ENCODE measurements at places on chromosomes 1 and 21.

DNA sequence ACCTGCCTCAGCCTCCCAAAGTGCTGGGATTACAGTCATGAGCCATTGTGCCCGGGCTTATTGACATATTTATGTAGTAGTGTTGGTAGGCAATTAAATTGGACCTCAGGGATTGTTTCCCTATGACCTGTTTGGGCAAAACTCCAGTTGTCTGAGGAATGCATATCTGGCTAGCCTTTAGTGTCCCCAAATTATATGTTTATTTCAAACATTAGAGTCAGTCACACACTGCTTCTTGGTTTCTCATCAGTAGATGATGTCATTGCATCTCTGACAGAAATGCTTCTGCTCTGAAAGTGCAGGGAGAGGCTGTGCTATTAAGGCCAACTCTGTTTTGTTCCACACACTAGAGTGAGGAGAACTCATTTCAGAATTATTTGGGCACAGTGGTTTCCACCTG, 12.5 kb downstream of the PIP5K1A start:
- DNase-seq = no peak

GRCh38 chr1:246271516-246271915, 235.6 kb downstream of the SMYD3 start:
- DNase-seq = no peak

GRCh38 chr1:46587069-46587468, 17.0 kb downstream of the MKNK1 start:
- no peak for DNase-seq

- DNase-seq = peak; percentile 49
Measured at GRCh38 chr1:92749024-92749634, 35.8 kb downstream of the EVI5 start.

DNA sequence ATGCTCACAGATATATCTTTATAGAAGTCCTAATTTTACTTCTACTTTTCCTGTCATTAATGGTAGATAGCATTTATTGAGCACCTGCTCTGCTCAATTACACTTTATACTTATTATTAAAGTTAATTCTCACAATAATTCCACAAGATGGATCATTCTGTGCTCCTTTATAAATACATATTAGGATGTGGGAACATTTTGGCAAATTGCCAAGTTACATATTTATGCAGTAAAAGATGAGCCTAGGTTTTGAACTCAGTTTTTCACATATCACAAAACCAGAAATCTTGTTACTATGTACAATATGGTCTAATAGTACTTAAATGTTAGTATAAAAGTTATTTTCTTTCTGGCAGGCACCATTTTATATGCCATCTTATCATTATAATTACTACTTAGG, 895.0 kb upstream of the B3GALT2 start:
- DNase-seq = no peak

- DNase-seq = no peak
Measured at GRCh38 chr1:34060187-34060730, 104.8 kb downstream of the CSMD2 start.

- DNase-seq = no peak
Measured at GRCh38 chr21:18164933-18165332, 79.7 kb upstream of the CHODL start.

- DNase-seq = no peak
Measured at GRCh38 chr1:169601096-169601881, 15.0 kb upstream of the F5 start.

DNA sequence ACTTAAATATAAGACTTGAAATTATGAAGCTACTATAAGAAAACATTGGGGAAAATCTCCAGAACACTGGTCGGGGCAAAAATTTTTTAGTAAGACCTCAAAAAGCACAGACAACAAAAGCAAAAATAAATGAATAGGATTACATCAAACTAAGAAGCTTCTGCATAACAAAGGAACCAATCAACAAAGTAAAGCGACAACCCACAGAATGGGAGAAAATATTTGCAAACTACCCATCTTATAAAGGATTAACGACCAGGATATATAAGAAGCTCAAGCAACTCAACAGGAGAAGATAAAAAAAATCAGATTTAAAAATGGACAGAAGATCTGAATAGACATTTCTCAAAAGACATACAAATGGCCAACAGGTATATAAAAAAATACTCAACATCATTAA, 19.1 kb downstream of the UCHL5 start:
- DNase-seq = no peak

GRCh38 chr1:22141554-22142314, 1.2 kb downstream of the WNT4 start:
- no peak for DNase-seq

DNA sequence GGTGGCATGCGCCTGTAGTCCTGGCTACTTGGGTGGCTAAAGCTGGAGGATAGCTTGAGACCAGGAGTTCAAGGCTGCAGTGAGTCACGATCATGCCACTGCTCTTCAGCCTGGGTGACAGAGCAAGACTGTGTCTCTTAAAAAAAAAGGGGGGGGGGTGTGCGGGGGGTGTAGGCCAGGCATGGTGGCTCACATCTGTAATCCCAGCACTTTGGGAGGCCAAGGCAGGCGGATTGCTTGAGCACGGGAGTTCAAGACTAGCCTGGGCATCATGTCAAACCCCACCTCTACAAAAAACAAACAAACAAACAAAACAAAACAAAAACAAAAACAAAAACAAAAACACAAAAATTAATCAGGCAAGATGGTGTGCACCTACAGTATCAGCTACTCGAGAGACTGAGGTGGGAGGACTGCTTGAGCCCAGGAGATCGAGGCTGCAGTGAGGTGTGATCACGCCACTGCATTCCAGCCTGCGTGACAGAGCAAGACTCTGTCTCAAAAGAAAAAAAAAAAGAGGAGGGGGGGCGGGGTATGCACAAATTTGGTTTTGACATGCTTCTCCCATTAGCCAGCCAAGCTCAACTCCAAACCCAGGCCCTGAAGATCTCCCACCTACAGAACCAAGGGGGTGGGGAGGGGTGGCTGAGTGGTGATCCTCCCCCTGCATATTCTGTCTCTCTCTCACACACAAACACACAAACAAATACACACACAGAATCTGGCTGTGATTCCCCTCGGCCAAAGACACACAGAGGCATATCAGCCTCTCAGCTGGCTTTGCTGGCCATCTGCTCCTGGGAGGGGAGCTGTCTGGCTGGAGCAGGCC, 3.1 kb downstream of the PTAFR start:
- no peak for DNase-seq

DNA sequence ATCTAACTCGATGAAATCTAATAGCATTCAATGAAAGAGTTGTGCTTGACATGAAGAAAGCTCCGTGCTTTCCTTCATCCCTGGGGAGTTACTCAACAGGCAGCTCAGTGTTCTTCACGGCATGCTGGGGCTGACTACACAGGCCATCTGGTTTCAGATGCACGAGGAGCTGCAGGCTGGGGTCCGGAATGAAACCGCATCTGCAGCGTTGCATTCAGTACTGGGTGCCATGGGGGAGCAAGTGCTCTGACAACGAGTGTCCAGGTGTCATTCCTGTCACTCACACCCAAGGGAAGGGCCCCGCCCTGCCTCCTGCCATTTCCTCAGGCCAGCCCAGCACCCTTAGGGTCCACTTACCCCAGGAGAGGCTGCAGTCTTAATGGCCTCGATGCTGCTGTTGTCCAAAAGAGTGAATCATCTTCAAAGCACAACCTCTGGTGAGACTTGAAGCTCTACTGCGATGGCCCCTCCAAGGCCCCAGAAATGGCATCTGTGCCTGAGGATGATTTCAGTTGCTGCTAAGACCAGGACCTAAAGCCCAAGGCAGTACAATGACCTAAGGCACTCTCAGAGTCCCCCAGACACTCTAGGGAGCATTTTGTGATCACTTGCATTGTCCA, 61.4 kb downstream of the STUM start:
- DNase-seq = no peak

DNA sequence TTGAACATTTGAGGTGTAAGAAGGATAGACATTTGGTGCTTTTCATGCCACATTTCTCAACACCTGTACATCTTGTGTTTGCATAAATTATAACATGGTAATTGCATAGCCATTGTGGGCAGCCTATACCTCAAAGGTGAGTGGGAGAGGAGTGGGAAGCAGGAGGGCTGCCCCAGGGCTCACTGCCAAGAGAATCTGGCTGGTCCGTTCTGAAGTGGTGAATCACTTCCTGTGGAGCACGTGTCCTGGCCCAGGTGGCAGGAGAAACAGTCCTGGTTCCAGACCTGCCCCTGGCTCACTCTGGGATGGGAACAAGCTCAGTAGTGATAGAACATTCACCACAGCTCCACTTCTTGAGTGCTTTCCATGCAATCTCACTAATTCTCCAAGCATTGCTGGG, 11.6 kb upstream of the OLFML2B start:
- DNase-seq = no peak

GRCh38 chr1:177366091-177366490, 195.3 kb downstream of the BRINP2 start:
- no peak for DNase-seq

DNA sequence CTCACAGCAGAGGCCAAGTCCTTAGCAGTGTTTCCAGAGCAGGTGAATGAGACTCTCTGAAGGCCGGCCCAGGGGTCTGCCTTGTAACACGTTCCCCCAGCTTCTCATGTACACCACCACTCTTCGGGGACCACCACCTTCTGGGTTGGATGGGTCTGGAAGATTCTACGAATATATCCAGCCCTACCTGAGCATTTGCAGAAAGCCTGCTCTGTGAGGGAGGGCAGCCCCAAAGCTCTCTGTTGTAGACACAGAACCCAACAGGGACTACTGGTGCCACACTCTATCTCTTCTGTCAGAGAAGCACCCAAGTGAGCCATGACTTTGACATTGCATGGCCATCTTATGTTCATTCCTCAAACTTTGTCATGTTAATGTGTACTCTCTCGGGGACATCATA, 61.8 kb downstream of the CD247 start:
- DNase-seq = no peak

DNA sequence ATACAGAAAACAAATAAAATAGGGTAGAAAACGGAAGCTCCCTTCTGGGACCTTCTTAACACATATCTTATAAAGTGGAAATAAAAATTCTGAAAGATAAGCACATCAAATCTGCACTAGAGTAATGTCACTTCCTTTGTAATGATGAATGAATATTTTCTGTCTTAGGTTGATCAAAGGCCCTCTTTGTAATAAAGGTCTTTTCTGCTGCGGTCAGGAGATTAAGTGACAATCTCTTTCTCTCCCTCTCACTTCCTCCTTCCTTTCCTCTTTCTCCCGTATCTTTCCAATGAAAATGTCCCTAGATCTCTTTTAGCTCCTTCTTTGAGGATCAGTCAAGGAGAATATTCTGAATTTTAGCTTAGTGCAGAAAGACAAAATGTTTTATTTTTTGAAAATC, 33.8 kb downstream of the TMCO1 start:
- DNase-seq = no peak

DNA sequence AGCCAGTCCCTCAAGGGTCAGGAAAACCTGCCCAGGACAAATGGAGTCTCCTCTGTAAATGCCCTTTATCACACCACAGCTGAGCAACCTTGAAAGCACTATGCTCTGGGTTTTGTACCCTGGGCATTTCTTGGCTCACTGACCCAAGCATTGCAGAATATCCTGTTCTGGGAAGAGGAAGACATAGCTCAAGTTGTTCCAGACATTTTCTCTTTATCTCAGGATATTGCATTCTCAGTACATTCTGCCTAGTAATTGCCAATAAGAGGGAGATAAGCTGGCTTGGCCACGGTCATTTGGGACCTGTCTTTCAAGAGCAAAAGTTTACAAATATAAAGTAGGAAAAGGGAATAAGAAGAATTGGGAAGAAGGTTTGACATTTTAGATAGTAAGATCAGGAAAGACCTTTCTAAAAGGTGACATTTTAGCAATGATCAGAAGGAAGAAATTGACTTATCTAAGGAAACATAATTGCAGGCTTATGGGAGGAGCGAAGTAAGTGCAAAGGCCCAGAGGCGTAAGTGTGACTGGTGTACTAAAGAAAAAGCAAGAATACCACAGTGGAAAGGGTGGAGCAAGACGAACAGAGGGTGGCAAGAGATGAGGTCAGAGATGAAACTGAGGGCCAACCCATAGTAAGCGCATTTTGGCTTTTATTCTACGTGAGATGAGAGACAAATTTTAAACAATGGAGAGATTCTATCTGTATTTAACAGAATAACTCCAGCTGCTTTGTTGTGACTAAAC, 394.0 kb upstream of the CXADR start:
- DNase-seq = no peak

DNA sequence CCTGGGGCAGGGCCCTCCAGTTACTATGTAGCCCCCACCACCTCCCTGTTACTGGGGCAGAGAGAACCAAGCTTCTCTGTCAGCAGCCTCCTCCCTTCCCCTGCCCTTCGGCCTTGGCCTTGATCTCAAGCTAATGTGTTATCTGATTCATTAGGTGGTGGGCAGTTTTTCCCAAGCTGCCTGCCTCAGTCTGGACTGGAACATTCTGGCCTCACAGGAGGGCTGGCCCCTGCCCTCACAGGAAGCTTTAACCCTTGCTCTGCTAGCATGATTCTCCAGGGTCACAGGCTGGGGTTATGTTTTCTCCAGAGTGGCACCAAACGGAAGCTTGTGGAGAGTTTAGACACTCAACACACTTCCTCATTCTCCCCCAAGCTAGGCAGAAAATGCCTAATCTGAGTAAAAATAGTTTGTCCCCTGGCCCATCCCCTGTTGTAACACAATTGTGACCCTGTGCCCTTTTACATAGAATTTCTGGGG, 37.2 kb upstream of the SLC6A9 start:
- DNase-seq = no peak

GRCh38 chr1:182601416-182601786, 2.8 kb downstream of the RGS16 start:
- peak; percentile 77 for DNase-seq

DNA sequence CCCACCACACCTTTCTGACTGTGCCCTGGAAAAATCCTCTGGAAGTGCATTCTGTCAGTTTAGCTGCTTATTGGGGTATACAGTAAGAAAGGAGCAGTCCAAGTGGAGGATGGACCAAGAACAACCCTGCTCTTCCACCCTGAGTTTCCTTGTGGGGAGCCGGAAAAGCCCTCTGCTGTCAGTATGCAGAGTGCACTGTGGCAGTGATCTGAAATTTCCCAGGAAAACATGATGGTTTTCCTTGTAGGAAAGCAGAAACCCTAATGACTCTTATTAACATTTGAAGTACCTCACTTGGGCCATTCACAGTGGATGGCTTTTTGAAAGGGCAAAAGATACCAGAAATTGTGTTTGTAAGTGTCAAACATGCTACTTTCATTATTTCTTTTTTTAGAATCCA, 20.5 kb downstream of the ELAVL4 start:
- no peak for DNase-seq

Measured in NCI-H1436 (cell line).